Activated CD4-positive, alpha-beta T cell treated with anti-CD3 and anti-CD28 coated beads, Interleukin-2, amount 50 U/mL, for 1 hour (primary cell): ENCODE measurements at places on chromosomes 2 and 18.

DNA sequence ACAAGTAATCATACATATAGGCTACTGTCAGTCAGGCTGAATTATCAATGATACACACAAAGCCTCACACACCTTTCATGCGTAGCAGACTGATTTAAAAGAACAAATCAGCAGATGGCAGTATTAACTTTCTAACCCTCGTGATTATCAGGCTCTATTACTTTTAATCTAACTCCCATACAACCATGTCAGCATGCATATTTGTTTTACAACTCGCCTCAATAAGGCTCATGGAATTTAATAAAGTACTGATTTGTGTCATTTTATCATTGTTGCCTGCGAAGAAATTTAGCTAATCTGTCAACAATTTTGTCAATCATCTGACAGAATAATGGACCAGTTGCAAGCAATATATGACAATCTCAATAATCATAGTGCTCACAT lies 82.8 kb downstream of the SLC25A12 start:
- DNase-seq, result no peak

DNA sequence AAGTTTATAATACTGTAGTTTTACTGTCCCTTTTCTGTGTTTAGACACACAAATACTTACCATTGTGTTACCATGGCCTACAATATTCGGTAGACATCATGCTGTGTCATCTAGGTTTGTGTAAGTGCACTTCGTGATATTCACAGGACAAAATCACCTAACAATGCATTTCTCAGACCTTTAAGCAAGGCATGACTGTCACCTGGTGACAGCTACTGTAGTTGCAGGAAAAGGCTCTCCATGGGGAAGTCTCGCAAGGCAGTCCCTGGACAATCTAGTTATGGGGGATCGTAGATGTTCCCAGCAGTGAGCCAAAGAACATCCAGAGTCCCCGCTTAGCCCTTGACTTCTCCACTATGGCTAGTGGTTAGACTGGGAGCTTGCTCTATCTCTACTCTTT lies 73.1 kb downstream of the EIF2AK3 start:
- DNase-seq, result no peak

GRCh38 chr18:13371689-13372418 lies 153.3 kb downstream of the LDLRAD4 start:
- DNase-seq, result no peak

- DNase-seq, result no peak
Observed at GRCh38 chr2:135829378-135830135, 7.4 kb downstream of the LCT start.

GRCh38 chr2:191863988-191864387 lies 17.1 kb upstream of the CAVIN2 start:
- DNase-seq, result no peak

- no peak for DNase-seq
Observed at GRCh38 chr2:165008730-165009315, 53.5 kb upstream of the SLC38A11 start.

DNA sequence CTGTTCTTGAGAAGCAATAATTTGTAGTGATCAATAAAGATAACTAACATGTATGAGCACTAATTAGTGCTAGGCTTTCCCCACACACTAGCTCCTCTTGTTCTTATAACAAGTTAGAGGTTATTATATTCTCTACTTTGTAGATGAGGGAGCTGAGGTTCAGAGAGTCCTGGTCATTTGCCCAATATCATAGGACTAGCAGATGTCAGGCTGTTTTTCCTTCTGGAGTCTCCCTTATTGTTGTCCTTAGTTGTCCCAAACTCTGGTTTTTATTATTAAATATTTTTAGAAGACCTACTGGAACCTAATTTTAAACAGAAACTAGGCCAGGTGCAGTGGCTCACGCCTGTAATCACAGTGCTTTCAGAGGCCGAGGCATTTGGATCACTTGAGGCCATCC lies 16.5 kb upstream of the TTC39C start:
- no peak for DNase-seq

DNA sequence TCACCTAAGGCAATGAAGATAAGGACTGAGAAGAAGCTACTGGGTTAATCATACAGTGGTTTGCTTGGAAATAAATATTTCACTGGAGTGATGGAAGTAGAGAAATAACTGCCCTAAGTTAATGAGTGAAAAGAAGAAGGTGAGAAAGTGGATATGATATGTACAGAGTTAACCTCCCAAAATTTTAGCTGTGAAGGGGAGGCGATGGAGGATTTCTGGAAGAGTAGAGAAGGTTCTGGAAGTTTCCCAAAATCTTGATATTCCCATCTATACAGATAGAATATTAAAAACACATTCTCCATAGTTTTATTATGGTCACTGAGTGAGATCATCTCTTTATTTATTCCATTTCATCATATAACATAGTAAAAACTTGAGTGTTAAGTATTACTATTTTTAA lies 296.6 kb upstream of the RGPD4 start:
- no peak for DNase-seq

DNA sequence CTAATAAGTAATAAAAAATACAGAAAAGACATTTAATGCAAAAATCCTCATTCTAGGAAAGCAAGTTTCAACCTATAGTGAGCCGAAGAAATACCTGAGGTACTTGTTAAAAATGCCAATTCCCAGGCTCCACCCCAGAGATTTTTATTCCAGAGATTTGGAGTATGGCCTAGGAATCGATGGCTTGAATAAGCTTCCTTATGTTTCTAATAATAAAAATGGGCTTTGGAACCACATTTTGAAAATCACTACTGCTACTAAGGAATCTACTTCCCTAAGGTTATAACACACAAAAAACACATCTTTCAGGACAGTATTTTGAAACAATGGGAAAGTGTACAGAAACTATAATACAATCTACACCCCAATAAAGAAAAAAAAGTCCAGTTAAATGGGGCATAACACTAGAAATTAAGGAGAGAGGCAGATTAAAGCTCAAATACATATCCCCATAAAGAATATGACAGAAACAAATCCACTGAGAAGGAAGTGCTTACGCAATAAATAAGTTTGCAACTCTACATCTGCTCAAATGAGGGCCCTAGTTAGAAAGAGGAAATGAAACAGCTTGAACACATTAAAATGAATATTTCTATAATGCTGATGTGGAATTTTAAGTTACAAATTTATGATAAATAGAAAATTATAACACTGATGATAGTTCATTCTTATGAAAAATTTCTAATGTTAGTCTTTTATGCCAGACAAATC lies 103.7 kb downstream of the EPB41L3 start:
- no peak for DNase-seq

DNA sequence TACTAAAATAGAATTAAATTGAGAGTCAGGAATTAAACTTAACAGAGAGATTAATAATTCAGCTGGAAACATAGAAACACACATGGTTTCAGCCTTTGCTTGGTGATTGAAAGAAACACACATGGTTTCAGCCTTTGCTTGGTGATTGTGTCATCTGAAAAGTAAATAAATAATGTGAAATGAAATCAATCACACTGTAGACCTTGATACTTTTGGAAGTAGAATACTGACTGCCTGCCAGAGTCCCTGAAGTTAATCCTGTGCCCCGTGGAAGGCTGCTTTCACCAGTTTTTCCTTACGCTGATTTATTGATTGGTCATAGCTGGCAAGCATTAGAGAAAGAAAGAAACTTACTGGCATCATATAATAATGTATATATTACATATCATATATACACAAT lies 1252.7 kb upstream of the FAM98A start:
- no peak for DNase-seq

GRCh38 chr2:55061523-55062344 lies 11.5 kb upstream of the RTN4 start:
- DNase-seq, result no peak

- DNase-seq, result no peak
Observed at GRCh38 chr2:5803547-5803946, 111.4 kb downstream of the SOX11 start.

DNA sequence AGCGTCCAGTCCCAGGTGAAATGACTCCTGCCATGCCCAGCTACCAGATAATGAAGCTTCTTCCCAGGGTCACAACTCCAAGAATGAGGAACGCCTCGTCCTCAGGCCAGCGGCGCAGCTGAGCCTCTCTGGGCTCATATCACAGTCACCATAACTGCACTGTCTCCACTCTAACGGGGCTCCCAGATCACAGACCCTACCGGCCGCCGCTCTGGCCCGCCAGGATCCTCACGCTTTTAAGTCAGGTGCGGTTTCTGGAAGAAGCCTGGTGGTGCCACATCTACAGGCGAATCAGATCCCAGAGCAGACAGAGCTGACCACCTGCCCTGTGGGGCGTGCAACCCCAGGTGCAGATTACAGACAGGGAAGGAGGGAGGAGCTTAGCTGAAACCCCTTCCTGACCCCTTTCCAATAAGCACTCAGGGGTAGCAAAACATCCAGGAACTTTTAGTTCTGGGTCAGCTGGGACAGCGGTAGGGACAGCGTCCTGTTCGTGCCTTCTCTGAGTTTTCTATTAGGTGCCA lies 3.7 kb upstream of the ACKR3 start:
- no peak for DNase-seq

DNA sequence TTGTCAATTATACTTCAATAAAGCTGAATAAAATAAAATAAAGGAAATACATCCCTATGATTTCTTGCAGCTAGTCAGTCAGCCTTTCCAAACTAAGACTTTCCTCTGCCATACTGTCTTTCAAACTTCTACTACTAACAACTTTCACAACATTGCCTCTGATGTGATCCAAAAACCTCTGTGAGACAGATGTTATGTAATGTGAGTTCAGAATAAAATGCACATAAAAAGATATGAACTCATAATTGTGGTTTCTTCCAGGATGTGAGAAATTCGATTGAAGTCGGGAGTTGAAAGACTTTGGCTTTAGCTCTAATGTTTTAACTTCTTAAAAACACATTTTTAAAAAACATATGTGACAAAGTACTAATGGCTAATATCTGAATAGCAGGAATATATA lies 98.7 kb downstream of the PIGN start:
- DNase-seq, result no peak

GRCh38 chr2:49686291-49686690 lies 532.0 kb upstream of the FSHR start:
- DNase-seq, result no peak

- no peak for DNase-seq
Observed at GRCh38 chr2:11371092-11371937, 26.9 kb upstream of the ROCK2 start.

DNA sequence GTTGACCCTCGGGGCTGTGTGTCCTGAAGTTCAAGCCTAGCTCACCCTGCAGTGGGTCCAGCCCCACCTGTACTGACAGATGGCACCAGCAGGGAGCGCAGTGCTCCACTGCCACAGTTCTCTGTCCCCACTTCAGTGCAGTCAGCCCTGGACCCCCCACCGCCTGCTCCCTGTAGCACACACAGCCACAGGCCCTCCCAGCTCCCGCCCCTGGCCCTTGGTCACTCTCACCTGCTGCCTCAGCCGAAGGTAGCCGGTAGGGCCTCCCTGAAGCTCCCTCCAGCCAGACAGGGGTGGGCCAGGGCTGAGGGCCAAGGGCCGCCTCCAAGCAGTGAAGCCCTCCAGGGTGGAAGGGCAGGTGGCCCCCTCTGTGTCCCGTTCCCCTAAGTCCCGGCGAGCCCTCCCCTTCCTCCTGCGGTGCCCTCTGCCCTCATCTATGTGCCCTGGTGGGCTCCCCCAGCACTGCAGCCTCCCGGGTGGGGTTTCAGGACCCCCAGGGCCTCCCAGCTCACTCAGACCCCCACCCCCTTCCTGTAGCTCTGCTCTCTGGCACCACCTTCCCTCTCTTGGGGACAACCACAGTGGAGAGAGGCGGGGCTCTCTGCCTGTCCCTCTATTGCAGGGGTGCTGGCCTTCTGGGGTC lies 10.8 kb upstream of the ALPP start:
- DNase-seq, result no peak

DNA sequence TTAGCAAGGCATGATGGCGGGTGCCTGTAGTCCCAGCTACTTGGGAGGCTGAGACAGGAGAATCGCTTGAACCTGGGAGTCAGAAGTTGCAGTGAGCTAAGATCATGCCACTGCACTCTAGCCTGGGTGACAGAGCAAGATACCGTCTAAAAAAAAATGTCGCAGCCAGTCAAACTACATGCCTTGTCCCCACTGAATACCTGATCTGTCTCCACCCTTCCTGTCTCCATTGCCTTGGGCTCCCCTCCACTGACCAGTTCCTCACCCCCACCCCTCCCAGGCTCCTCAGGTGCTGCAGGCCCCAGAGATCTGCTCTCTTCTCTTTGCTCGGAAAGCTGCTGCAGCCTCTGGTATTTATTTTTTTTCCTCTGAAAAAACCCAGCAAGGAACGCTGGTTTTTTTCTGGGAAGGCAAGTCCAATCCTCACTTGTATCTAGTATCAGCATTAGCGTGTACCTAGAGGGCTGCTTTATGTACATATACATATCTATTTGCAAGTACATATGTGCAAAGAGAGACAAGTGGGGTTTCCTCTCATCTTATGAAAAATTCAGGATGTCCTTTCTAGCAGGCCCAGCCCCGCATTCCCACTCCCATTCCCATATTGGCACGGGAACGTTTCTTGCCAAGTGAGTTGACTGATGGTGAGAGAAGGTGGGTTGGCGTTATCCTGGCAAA lies 4.4 kb downstream of the PSD4 start:
- DNase-seq, result no peak

DNA sequence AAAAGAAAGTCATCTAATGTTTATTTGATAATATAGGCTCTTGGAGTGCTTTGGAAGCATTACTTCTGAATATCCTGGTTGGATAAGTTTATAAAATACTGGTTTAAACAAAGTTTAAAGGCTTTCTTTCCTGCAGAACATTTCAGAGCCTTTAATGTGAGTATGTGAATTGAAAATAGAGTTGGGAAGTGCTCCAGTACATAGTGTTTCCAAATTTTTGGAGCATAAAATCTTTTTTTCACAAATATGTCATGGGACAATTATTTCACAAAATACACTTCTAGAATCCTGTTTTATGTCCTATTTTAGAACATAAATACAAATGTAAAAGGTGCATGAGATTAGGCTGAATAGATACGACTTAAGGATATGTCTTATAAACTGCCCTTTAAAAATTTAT lies 158.9 kb upstream of the HNRNPA3 start:
- DNase-seq, result no peak

GRCh38 chr2:72619626-72620025 lies 206.2 kb downstream of the EXOC6B start:
- no peak for DNase-seq
